ENCODE measurements at places on chromosomes 5 and 9.

DNA sequence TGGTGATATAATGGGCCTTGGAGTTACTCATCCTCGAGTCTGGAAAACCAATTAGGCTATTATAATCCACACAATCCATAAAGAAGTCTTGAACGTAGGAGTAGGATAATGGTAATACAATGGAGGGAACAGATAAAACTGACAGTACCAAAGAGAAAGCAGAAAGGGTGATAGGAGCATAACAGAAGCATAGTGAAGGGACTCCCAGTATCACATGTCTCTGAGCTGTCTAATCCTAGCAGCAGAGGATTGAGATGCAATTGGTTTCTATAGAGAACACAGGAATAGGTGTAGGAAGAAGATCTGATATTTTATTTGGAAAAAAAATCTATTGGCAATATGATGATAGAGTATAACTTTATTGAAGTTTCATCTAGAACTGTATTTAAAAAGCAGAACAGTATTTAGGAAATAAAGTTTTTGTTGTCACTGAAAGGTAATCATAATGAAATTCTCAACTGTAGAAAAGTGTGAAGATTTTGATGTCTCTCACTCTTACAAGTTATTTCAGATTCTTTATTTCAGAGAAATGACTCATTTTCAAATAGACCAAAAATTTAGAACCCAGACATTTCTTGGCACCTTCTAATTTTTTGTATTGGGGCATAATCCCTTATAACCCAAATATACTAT, 25.4 kb downstream of the SRFBP1 start:
- no peak for DNase-seq

DNA sequence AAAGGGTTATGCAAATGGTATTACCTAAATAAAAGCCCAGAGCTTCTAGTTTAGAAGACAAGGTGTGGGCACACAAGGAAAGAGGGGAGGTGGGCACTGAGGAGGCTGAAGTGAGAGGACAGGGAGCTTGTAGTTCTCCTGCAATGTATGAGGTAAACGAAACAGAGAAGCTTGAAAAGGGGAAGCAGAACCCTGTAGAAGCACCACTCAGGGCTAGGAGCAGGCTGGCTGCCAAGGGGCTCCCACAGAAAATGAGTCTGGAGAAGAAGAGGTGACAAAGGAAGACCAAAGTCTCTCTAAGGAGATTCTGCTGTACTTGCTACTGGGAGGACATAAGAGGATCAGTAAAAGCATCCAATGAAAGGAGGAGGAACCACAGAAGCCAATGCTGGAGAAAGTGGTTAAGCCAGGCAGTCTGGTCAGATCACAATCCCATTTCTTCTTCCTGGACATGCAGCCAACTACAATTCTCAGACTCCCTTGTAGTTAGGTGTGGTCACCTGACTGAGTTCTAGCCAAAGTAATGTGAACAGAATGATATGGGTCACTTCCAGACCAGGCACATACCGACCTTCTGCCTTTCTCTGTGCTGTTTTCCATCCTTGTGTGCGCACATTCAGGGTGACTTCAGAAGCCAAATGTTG, 174.5 kb upstream of the MAP3K1 start:
- no peak for DNase-seq

- DNase-seq = no peak
These were observed 39.8 kb downstream of the ADRA1B start for GRCh38 chr5:159956074-159956473.

- DNase-seq = no peak
These were observed 96.8 kb downstream of the ADGRV1 start for GRCh38 chr5:90655423-90655822.

DNA sequence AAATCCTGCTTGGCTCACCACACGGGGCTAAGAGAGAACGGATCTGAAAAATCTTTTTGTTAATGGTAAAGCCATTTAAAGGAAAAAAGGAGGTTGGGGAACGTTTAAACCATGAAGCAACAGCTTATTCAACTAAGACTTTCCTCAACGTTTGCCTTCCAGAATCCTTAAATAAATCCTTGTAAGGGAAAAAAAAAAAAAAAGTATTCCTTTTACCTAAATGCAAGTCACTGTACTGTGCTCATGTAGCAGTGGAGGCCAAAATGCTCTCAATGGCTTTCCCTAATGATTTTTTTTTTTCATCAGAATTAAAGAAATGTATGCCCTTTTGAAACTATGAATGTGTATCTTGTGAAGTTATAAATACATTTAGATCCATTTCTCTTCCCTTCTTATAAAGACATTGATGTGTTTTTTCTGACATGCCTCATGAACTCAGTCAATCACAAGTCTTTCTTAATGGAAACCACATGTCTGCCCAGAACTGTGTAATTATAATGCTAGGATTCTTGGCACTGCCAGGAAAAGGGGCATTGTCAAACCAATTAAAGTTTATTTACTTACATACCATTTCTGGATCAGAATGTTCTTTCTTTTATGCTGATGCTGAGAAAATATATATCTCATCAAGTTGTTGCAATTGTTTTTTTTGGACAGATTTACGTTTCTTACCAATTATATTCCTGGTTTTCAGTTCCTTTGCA, 107.5 kb downstream of the EBF1 start:
- DNase-seq = no peak

- DNase-seq = no peak
These were observed 398.2 kb downstream of the NFIB start for GRCh38 chr9:13915591-13916301.

DNA sequence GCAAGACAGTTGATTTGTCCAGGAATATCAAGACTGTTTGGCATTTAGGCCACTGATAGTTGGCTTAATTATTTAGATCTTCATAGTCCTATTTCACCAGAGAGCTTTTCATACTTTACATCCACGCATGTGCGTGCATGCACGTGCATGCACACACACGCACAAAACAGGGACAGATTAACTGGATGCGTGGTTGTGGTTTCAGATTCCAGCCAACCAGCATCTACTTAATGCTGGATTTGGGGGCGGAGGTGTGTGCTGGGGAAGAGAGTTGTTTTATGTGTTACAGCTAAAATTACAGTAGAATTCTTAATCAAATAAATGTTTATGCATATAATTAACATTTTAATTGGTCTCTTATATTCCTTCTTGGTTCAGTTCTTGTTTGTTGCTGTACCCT, 7.3 kb downstream of the RNF14 start:
- no peak for DNase-seq

GRCh38 chr9:128082151-128082550, 14.1 kb downstream of the SLC25A25 start:
- DNase-seq = peak; percentile 47

GRCh38 chr9:24602693-24603352, 57.1 kb upstream of the IZUMO3 start:
- no peak for DNase-seq

DNA sequence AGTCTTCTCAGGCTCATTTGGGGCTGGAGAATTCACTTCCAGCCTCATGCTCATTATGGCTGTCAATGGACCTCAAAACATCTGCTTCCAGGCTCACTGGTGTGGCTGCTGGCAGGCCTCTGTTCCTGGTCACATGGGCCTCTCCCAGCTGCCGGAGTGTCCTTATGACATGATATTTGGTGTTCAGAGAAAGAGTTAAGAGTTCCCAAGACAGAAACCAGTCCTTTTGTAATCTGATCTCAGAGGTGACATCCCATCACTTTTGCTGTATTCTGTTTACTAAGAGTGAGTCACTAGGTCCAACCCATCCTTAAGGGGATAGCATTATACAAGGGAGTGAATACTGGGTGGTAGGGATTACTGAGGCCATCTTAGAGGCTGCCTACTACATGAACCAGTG, 104.6 kb downstream of the CACNA1B start:
- DNase-seq = no peak

GRCh38 chr5:170363671-170364070, 25.5 kb downstream of the KCNMB1 start:
- DNase-seq = no peak

Data from GM23338 (cell line).